ENCODE measurements at places on chromosomes 3 and 15.

DNA sequence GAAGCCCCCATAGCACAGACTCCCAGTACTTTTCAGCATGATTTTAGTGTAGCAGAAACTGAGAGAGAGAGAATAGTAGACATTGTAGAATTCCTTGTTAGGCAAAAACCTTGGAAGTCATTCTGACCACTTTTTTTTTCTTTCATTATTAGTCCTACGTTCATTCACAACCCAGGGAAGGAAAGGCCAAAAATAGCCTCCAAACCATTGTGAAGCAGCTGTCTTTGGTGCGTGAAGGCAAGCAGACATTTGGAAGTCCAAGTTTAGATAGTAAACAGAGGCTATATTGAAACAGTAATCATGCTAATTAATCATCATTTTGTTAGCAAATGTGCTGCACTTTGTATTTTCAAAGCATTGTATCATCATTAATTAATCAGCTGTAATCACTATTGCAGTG, 34.5 kb downstream of the CCDC54 start:
- DNase-seq = no peak

- no peak for DNase-seq
These were observed 7.6 kb upstream of the C3orf38 start for GRCh38 chr3:88142094-88142624.

DNA sequence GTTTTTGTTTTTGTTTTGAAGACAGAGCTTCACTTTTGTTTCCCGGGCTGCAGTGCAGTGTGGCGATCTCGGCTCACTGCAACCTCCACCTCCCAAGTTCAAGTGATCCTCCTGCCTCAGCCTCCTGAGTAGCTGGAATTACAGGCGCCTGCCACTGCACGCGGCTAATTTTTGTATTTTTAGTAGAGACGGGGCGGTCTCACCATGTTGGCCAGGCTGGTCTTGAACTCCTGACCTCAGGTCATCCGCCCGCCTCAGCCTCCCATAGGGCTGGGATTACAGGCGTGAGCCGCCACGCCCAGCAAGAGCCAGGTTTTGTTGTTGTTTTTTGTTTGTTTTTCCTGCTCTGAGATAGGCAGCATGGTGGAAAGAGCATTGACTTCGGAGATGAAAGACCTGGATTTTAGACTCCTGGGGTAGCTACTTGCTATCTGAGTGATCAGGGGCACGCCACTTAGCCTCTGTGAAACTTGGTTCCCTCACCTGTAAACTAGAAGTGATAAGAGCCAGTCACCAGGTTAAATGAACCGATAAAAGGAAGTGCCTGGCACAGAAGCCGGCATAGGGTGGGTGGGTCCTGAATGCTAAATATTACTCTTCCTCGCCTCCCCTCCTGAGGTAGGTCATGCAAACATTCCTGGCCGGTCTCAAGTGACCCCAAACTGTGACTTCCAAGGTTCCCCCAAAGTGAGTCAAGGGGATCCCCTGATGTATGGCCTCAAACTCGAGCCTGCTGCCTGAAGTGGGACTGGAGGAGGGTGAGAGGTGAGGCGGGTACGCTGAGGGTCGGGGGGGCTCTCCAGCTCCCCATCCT, 62.9 kb upstream of the MCF2L2 start:
- DNase-seq = no peak

DNA sequence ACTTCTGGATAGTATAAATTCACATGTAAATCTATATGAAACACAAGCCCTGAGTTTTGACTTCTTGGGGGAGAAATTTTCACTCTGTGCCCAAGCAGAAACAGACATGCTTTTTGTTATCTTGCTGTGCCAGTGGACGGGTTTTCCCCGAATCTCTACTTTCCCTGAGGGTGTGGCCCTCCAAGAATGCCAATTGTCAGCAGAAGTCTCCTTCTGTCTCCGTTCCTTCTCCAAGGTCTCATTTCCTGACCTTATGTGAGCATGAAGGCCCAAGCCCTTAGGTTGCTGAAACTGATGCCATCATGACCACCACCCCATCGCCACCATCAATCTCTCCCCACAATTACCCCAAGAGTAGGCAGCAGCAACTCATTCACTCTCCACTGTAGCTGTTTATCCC, 253.8 kb downstream of the XXYLT1 start:
- DNase-seq = no peak

DNA sequence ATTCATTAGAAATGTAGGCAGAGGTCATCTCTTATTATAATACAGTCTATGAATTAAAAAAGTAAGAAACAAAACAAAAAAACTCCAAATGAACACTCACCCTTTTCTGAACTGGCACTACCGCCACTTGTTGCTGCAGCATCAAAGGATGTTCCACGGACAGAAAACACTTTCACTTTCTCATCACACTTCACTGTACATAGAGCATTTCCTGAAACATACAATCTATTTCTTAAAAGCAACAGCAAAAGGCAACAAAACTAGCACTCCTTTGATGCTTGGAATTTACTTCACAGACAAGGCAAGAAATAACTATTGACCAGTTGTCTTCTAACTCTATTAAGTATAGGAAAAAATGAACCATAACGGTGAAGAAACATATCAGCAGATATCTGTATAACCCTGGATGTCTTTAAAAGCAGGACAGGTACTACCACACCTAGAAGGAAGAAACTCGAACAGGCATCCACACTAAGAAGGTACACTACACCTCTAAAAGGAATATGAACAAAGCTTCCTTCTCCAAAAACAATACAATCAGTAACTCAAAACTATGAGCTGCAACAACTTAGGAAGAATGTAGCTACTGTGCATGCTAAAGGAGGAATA, 24.9 kb downstream of the ETFA start:
- no peak for DNase-seq

DNA sequence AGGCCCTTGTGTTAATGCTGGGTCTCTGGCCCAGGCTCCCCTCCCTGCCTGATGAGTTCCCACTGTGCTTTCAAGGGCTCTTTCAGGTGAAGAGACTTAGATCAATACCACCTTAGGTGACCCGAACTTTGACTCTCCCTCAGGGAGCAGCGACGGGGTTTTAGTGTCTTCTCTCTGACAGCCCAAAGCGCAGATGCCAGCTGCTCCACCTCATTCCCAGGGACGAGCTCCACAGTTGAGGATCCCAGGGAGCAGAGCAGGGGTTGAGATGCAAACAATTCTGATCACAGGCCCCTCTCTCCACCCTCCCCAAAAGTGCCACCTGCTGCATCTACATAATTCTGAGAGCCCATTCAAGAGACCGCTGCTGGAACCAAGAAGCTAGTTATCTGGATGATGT, 265.1 kb downstream of the TJP1 start:
- DNase-seq = no peak

DNA sequence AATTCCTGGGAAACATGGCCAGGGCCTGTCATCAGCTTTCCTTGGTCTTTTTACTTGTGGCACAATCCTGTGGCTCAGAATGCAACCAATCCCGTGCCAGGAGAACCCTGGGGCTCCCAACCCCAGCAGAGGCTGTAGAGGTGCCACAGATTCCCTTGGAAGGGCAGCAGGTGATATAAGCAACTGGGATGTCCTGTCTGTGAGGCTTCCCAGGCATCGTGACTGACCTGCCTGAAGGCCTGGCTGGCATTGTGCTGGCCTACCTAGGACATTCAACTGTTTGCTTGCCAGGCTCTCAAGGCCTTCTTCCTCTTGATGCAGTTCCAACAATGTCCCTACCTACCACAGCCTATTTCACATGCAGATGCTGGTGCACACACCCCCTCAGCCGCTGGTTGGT, 72.2 kb upstream of the MEX3B start:
- DNase-seq = no peak

DNA sequence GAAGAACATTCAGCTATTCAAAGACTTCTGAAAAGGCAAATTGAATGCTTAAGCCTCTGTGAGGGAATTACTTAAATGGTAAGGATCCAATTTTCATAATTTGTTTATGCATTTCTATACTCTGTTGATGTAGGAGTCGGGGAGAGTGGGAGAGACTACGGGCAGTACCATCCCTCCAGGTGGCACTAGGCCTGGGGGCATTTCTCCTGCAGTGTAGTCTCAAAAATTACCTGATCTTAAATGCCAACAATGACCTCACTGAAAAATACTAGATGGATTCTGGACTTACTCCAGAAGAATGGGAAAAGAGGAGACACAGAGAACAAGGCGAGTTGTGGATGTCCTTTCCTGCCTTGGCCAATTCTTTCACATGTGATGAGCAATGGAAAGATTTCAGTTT, 77.8 kb upstream of the PLXND1 start:
- no peak for DNase-seq

DNA sequence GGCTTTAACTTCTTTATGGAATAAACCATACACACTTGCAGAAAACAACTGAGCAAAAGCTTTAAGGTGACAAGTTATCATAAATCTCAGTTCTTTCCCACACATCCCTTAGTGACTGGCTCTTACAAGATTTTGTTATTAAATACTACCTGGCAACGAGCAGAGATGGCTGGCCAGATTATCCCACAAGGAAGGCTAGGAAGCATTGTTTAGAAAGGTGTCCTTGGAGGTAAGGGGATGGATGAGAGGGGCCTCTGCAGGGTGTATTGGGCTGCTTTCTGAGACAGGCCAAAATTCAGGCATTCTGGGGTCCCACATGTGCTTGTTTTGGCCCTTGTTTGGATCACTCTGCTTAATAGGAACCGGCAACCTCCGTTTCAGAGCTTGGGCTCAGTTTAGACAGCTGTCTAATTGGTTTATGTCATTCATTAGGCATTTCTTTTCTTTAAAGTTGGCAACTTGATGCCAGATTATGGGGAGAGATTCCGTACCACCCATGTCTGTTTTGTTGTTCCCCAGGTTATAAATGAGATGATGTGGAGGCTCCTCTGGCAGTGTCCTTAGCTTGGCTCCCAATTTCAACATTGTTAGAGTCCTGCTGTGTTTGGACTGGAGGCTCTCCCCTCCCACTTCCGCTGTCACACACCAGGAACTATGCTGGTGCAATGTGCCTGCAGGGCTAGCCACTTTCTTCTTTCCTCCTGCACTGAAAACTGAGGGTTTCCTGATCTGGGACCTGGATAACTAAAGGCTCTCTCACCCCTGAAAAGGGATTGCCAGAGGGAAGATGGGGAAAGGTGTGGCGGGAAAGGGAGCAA, 121.1 kb downstream of the TPRG1 start:
- no peak for DNase-seq

- DNase-seq = no peak
These were observed 3.7 kb upstream of the THRB start for GRCh38 chr3:24498391-24498790.

DNA sequence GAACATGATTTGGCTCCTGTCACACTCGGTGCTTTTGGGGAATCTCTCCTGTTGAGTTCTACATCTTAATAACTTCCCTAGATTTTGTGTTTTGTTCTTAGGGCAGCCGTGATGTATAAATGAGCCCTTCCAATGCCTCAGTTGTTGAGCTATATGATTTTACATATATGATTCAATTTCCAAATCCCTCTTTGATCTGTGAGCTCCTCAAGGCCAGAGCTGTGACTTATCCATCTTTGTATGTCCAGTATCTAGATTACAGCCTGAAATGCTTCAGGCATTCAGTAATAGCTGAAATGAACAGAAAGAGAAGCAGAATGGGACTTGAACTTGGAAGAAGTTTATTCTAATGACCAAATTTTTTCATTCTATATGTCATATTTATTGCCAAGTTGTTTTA, 26.6 kb downstream of the CGGBP1 start:
- DNase-seq = no peak

GRCh38 chr3:151891721-151892120, 18.3 kb downstream of the SUCNR1 start:
- DNase-seq = no peak

- no peak for DNase-seq
These were observed 122.6 kb downstream of the FBN1 start for GRCh38 chr15:48522911-48523310.

- DNase-seq = no peak
These were observed 1.6 kb downstream of the PDE8A start for GRCh38 chr15:84983294-84983693.

GRCh38 chr3:182464513-182465145, 328.7 kb upstream of the ATP11B start:
- DNase-seq = no peak

DNA sequence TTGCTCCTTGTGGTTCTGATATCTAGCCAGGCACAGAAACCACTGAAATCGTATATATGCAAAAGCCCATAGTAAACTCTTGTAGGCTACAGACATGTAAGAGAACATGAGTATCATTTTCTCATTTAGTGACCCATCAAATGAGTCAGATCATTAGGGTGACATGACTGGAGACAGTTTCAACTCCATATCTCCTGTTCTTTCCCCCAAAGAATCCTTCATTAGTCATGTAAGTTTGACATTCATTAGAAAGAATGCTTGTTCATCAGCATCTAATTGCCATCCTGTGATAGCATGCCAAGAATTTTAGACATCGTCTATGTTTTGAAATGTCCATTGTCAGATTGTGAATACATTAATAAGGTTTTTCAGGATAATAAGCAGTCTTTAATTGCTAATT, 264.9 kb upstream of the TPM1 start:
- no peak for DNase-seq

DNA sequence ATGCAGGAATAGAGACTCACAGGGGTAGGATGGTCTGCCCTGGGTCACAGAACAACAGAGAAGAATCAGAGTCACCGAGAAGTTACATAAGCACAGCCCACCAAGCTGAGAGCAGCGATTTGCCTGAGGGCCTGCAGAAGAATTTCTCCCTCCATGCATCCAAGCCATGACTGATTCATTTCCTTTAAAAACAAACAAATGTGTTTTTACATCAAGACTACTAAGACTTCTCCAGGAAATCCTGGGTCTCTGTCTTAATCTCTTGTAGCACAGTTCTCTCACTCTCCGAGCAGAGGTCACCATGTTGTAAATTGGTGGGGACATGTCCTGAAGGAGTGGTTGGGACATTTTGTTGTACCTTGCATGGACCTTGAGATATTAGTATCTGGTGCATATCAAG, 159.8 kb downstream of the THSD4 start:
- no peak for DNase-seq

GRCh38 chr15:96521386-96521785, 190.9 kb downstream of the NR2F2 start:
- DNase-seq = no peak

GRCh38 chr3:17181413-17181907, 296.7 kb downstream of the PLCL2 start:
- DNase-seq = no peak

GRCh38 chr15:74320352-74321247, 46.8 kb downstream of the CYP11A1 start:
- DNase-seq = no peak

DNA sequence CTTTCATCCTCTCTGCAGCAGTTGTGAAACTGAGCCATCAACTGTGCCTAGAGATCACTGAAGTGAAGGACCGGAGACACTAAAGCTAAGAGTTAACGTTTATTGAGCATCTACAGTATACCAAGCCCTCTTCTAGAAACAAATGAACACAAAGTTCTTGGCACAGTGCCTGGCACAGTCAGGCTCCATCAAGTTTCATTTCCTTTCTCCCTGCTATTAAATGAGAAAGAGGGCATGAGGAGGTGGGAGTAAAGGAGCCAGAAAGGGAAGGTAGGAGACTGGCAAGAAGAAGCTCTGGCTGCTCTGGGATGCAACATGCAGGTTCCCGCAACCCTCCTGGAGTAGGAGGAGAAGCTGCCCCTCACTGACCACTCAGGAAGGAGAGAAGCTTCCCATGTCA, 30.6 kb downstream of the CYP19A1 start:
- no peak for DNase-seq

- DNase-seq = no peak
These were observed 21.9 kb downstream of the MKRN2 start for GRCh38 chr3:12578742-12579141.

- no peak for DNase-seq
These were observed 196.2 kb downstream of the ROBO2 start for GRCh38 chr3:77236118-77236517.

- no peak for DNase-seq
These were observed 720.9 kb downstream of the DIPK2A start for GRCh38 chr3:144692488-144692887.

- DNase-seq = no peak
These were observed 8.9 kb downstream of the TPM1 start for GRCh38 chr15:63051156-63052066.

Data from T-helper 17 cell (primary cell).